ENCODE measurements at places on chromosomes 11 and 22. TPM values are rescaled to one million over a fixed set of nuclear protein-coding genes. Genes with fewer than 3 reads are reported as not detected.

CARNS1 gene
- total RNA-seq, result 0.33 TPM

LGALS12 gene
- total RNA-seq, result not detected

OR52H1 gene
- 0.65 TPM for total RNA-seq

WNT7B gene
- total RNA-seq, result not detected

SCGB1D2 gene
- total RNA-seq, result not detected

DCDC1 gene
- total RNA-seq, result under 0.01 TPM

DDTL gene
- 1.3 TPM for total RNA-seq

PRAME gene
- total RNA-seq, result not detected

NRXN2 gene
- not detected for total RNA-seq

MS4A3 gene
- total RNA-seq, result not detected

PHOX2A gene
- not detected for total RNA-seq

C11orf16 gene
- total RNA-seq, result not detected

TH gene
- under 0.01 TPM for total RNA-seq

PTGDR2 gene
- total RNA-seq, result under 0.01 TPM

RAC2 gene
- 82.8 TPM for total RNA-seq

HEPHL1 gene
- under 0.01 TPM for total RNA-seq

CDHR5 gene
- not detected for total RNA-seq

TBX10 gene
- total RNA-seq, result not detected

JAML gene
- total RNA-seq, result 0.65 TPM

SPON1 gene
- under 0.01 TPM for total RNA-seq

MGAT3 gene
- not detected for total RNA-seq

H19 gene
- 28.1 TPM for total RNA-seq

CD6 gene
- total RNA-seq, result not detected

CCDC73 gene
- not detected for total RNA-seq

DRD4 gene
- not detected for total RNA-seq

FSHB gene
- total RNA-seq, result not detected

NCAPH2 gene
- 31.7 TPM for total RNA-seq

NEFH gene
- 0.86 TPM for total RNA-seq

MAP6 gene
- under 0.01 TPM for total RNA-seq

HARBI1 gene
- total RNA-seq, result 5.3 TPM

CCDC15 gene
- 1.6 TPM for total RNA-seq

TEX12 gene
- 0.29 TPM for total RNA-seq

PGA5 gene
- total RNA-seq, result not detected

CECR2 gene
- 0.10 TPM for total RNA-seq

SSTR3 gene
- not detected for total RNA-seq

MYRF gene
- 0.65 TPM for total RNA-seq

POU2AF2 gene
- not detected for total RNA-seq

APOBEC3C gene
- 7.8 TPM for total RNA-seq

PRG3 gene
- total RNA-seq, result not detected

LRRC56 gene
- 1.3 TPM for total RNA-seq

MYEOV gene
- 0.33 TPM for total RNA-seq

ACR gene
- total RNA-seq, result 0.38 TPM

PNPLA5 gene
- total RNA-seq, result not detected
